Activated naive CD4-positive, alpha-beta T cell treated with anti-CD3 and anti-CD28 coated beads, Interleukin-2, amount 10 ng/mL, durations not matched to agents 7 days and 5 days (primary cell): ENCODE measurements at places on chromosomes 4 and X.

DNA sequence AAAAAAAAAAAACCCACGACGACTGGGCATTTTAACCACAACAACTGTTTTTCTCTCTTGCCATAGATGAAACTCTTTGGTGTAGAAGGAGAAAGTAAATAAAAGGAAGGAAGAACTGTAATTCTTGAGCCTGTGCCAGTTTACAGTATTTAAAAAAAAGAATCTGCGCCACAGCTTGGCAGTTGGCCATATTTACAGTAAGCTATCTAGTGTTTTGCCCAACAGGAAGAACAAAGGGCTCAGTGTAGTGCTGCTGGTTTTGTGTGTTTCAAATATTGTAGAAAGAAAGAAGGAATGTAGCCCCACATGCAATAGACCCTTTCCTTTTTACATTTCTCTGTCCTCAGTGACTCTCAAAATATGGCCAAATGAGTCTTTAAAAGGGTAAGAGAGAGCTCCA, 66.1 kb downstream of the NR3C2 start:
- DNase-seq, result no peak

- DNase-seq, result no peak
Measured at GRCh38 chr4:76968937-76969336, 19.4 kb downstream of the SEPTIN11 start.

GRCh38 chr4:2177443-2178093, 64.4 kb downstream of the HAUS3 start:
- no peak for DNase-seq

DNA sequence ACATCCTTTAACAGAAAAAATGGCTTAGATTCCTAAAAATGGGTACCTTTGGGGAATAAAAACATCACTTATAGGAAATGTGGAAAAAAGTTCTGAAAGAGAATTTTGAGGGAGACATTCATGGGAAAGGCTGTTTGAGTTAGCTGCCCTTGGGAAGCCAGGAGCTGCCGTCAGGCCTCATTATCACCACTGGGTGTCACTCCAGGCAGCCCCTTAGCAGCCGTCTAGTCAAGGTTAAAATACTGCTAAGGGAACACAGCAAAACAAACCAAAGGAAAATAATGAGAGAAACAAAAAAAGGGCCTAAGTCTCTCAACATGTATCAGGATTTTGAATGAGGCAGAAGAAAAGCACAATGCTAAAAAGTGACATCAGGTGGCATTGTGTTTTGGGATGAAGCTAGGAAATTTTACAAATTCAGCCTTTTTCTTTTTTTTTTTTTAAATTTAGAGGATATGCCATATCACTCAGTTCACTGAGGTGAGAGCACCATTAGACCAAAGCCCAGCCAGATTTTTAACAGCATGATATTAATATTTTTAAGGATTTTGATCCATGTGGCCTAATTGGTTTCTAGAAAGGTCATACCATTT, 235.3 kb downstream of the GPAT3 start:
- DNase-seq, result no peak

- no peak for DNase-seq
Measured at GRCh38 chrX:21870494-21870893, 14.7 kb downstream of the YY2 start.

GRCh38 chr4:174928575-174929253, 10.6 kb downstream of the ADAM29 start:
- DNase-seq, result no peak

DNA sequence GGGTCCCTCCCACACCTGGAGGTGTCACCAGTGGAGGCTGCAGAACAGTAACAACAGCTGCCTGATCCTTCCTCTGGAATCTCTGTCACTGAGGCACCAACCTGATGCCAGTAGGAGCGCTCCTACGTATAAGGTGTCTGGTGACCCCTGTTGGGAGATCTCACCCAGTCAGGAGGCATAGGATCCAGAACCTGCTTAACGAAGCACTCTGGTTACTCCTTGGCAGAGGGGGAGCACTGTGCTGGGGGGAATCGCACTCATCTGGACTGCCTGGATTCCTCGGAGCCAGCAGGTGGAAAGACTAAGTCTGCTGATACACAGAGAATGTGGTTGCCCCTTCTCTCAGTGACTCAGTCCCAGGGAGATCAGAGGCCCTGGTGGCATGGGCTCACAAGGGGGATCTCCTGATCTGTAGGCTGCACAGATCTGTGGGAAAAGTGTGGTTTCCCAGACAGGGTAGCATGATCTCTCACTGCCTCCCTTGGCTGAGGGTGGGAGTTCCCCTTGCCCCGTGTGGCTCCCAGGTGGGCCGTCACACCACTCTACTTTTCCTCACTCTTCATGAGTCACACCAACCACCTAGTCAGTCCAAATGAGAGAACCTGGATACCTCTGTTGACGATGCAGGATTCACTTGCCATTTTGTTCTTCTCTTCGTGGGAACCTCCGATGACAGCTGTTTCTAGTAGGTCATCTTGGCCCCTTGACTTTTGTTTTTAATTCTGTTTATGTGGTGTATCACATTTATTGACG, 305.9 kb downstream of the IDS start:
- DNase-seq, result no peak

DNA sequence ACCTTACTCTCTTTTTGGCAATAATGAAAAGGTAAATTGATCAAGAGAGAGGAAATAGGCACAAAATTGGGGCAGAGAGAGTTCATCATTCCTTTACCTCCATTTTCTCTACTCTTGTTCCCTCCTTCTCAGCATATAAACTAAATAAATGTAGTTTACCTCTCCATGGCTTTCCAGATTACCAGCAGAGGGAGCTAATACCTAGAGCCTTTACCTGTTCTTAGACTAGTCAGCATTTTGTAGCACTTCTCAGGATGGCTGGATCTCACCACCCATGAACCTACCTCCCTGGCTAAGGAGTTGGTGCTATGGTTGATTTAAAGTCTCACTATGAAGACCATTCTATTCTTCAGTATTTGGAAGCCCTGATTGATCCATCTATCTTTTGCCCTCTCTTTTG, 15.7 kb downstream of the OFD1 start:
- no peak for DNase-seq

GRCh38 chr4:8765631-8766590, 105.7 kb downstream of the HMX1 start:
- peak; percentile 6 for DNase-seq

- DNase-seq, result no peak
Measured at GRCh38 chr4:52407545-52407944, 251.6 kb downstream of the USP46 start.

GRCh38 chr4:105978684-105979296, 83.5 kb downstream of the NPNT start:
- no peak for DNase-seq

DNA sequence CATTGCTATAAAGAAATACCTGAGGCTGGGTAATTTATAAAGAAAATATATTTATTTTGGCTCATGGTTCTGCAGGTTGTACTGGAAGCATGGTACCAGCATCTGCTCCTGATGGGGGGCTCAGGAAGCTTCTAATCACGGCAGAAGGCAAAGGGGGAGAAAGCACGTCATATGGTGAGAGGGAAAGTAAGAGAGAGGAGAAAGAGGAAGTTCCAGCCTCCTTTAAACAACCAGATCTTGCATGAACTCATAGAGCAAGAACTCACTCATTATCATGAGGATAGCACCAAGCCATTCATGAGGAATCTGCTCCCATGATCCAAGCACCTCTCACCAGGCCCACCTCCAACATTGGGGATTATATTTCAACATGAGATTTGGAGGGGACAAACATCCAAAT, 125.0 kb upstream of the GRPR start:
- no peak for DNase-seq

GRCh38 chr4:48905363-48906015, 1.1 kb downstream of the OCIAD2 start:
- DNase-seq, result no peak

DNA sequence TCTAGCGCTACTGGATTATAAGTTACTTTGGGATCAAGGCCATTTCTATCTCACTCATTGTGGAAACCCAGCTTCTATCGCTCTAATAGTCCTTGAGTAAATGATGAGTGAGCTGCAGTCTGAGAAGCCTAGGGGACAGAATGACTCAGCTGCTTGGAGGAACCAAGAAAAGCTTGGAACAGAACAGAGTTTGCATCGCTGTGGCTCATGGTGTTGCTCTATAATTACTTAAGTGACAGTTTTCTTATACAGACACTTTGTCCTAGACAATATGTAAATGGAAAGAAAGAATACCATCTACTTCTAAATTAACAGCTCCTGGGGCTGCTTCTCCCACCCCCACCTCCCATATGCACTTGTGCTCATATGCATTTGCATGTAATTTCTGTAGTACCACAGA, 156.9 kb downstream of the SLIT2 start:
- no peak for DNase-seq

DNA sequence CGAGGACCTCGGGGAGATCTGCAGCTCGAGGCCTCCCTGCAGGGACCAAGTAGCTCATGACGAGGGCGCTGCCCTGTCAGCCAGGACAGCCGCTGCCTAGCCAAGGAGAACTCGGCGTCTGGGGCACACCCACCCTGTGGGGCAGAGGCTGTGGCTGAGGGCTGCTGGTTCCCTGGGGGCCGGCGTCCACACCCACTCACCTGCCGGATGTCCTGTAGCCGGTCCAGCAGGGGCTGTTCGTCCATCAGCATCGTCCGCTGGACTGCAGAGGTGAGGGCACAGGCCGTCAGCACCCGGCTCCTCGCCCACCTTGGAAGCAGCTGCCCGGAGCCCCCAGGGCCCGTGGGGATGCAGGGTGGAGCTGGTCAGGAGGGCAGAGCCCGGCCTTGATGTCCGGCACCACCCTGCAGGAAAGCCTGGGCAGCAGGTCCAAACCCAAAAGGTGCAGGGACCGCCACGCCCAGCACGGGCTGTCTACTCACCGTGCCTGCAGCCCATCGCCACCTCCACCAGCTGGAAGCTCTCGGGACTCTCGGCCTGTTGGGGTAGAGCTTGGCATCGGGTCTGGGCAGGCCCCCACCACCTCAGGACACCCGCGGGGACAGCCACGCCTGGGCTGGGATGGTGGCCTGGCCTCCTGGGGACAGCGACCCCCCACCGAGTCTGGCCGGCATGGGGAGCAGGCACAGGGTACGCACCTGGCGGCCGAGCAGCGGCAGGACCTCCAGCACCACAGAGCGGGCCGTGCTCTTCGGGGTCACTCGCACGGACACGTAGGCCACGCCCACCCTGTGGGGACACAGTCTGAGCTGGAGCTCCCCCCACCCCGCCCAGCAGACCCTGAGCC, 6.9 kb downstream of the DGKQ start:
- DNase-seq, result no peak

GRCh38 chr4:2419814-2420213, 1.1 kb downstream of the CFAP99 start:
- no peak for DNase-seq

- DNase-seq, result no peak
Measured at GRCh38 chr4:172892300-172892699, 276.3 kb upstream of the GALNT7 start.

- DNase-seq, result no peak
Measured at GRCh38 chr4:84366161-84366560, 132.9 kb downstream of the NKX6-1 start.

DNA sequence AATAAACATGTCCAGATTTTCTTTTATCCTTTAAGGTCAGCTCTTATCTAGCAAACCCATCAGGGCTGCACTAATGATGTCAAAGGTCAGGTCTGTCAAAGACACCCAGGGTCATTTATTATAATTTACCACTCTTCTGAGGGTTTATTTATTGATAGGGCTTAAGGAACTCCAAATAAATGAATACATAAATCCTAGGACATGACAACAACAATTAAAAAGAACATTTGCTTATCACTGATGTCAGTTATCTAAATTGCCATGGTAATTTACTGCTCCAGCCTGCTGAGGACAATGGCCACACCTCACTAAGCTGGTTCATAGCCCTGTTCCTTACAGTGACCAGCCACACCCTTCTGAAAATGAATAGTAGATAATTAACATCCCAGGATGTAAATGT, 317.1 kb downstream of the UNC5C start:
- no peak for DNase-seq

DNA sequence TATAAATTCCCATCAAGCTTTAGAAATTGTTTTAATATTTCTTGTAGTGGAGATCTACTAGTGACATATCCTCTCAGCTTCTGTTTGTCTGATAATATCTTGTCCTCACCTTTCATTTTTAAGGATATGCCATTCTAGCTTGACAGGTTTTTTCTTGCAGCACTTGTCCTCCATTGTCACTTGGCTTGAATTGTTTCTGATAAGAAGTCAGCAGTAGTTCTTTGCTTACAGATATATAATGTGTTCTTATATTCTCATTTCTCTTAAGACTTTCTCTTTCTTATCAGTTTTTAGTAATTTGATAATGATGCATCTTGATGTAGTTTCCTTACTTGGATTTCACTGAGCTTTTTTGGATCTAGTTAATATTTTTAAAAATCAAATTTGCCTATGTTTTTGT, 120.6 kb upstream of the NUDT6 start:
- no peak for DNase-seq

- no peak for DNase-seq
Measured at GRCh38 chr4:184873054-184873453, 47.3 kb upstream of the ACSL1 start.

GRCh38 chrX:15395789-15396188, 11.6 kb upstream of the VEGFD start:
- no peak for DNase-seq

DNA sequence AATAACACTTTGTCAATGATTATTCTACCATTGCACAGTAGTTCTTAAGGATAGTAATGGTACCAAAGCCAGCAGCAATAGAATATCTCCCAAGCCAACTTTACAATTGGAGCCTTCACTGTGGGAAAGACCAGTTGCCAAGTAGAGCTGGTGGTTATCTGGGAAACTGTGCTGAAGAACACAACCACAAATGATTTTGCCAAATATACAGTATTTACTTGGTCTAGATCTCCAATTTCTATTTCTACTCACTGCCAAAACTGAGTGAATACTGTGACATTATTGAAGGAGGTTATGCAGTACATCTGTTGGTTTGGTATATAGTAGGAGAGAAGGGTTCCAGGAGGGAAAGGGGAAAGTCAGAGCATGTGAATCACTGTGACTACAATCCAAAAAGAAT, 3.8 kb downstream of the TET2 start:
- DNase-seq, result no peak
